ENCODE measurements at places on chromosomes 12 and 14.

GRCh38 chr14:39617537-39617936 is 185.3 kb upstream of the FBXO33 start:
- no peak for DNase-seq

DNA sequence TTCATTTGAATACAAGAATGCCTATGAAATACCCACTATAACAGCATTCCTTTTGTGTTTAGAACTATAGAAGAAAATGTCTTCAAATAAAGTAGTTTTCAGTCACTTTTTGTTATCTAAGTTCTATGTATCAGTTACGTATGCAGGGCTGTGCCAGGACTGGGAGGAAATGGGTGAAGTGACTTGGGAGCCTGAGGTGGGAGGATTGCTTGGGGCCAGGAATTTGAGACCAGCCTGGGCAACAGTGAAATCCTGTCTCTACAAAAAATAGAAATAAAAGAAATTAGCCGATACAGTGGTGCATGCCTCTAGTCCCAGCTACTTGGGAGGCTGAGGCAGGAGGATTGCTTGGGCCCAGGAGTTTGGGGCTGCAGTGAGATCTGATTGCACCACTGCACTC is 22.9 kb upstream of the MANSC4 start:
- no peak for DNase-seq

DNA sequence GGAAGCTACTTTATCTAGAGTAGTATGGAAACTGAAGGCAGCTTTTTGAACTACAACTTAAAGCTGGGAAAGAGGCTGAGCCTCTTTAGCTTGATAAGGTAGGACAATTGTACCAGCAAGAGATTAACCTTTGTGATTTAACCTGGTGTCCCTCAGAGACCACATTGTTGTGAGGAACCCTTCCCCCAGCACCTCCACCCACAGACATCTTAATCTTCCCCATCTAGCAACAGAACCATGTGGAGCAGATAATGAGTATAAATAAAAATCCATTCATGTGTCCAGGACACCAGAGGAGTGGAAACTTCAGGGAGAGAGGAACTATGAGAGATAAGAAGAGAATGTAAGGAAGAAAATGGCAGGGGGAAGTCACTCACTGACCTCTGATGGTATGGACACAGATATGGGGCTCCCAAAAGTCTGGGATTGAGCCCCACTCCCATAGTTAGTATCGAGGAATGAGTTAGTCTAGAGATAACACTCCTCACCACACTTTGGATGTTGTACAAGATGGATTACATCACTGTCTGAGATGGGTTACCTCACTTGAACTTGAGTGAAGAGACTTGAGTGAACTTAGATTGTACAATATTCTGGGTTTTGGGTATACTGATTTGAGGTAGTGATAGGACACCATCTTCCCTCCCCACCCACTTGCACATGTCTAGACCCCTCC is 33.9 kb upstream of the SLC38A2 start:
- no peak for DNase-seq

DNA sequence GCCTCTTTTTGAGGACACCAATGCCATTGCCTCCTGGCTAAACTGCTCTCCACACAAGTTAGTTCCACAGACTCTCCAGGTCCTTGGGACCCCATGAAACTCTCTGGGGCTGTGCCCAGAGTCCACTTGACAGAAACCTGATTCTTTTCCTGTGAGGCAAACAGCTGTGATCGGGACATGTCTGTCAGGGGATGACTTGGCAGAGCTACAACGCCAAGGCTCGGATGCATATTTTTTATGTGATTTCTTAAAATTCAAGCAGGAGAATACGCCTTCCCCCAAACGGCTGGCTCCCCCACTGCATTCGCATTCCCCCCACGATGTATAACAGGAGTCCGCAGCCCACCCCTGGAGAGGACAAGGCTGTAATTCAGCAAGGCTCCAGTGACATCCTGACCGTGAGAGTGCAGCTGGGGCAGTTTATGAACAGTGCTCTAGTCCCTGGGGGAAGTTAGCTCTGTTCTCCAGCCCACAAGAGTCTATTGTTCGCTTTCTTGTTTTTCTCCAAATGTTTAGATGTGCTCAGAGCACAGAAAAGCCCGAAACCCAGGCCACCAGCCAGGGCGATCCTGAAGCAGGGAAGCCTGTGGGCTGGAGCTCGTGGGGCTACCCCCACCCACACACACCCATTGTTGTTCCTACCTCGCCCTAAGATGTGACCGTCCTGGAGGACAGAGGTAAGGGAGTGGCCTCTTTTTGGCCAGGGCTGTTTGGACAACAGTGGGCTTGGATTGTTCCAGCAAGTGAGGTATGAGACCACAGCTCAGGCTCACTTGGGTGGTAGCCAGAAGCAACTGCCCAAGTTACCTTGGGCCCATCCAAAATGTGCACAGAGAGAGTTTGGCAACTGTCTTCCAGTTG is 159.5 kb downstream of the ZFP36L1 start:
- DNase-seq, result no peak

- DNase-seq, result no peak
Observed at GRCh38 chr12:93115198-93115601, 186.1 kb upstream of the EEA1 start.

DNA sequence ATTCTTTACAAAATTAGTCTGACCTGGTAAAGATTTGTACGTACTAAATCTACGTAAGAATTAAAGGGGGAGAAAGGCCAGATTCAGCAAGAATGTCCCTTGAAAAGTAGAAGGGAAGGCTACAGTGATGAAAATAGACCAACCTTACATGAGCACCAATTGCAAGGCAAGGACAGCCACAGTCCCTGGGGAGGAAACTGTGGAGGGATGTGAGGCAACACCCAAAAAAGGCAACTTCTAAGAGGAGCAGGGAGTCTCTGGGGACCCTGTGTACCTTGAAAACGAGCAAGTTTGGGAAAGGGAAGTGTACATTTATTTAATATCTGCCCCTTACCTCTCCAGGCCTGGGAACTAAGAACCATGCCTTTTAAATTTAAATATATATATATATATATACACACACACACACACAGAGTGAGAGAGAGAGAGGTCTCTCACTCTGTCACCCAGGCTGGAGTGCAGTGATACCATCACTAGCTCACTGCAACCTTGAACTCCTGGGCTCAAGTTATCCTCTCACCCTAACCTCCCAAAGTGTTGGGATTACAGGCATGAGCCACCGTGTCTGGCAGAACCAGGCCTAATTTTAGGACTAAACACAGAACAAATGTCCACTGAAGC is 56.4 kb downstream of the TMCC3 start:
- no peak for DNase-seq

DNA sequence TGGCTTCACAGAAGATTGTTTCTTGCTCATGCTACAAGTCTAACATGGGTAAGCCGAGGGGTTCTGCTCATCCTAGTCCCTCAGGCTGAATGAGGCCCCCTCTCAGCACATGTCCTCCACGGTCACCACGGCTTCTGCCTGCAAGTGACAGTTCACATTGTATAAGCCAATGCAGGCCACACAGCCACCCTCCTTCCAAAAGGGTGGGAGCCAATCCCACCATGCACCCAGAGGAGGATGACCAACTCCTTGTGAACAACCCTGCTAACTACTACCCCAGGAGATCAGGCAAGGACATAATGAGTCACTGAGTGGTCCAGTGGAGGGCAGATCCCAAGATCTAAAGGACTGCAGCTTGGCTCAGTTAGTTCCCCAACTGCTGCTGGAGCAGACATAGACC is 6.1 kb downstream of the SPRING1 start:
- no peak for DNase-seq

DNA sequence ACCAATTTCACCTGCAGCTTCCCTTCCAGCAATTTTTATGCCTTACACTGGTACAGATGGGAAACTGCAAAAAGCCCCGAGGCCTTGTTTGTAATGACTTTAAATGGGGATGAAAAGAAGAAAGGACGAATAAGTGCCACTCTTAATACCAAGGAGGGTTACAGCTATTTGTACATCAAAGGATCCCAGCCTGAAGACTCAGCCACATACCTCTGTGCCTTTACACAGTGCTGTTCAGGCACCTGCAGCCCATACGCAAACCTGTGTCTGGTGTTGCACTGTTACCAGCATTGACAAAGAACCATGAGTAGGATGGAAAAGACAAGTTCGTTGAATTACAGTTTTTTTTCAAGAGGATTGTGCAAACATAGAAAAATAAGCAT is 432.0 kb upstream of the OR4E1 start:
- DNase-seq, result no peak

- DNase-seq, result no peak
Observed at GRCh38 chr12:9237286-9237685, 29.1 kb upstream of the PZP start.

- no peak for DNase-seq
Observed at GRCh38 chr14:20848316-20848954, 42.8 kb upstream of the RNASE3 start.

DNA sequence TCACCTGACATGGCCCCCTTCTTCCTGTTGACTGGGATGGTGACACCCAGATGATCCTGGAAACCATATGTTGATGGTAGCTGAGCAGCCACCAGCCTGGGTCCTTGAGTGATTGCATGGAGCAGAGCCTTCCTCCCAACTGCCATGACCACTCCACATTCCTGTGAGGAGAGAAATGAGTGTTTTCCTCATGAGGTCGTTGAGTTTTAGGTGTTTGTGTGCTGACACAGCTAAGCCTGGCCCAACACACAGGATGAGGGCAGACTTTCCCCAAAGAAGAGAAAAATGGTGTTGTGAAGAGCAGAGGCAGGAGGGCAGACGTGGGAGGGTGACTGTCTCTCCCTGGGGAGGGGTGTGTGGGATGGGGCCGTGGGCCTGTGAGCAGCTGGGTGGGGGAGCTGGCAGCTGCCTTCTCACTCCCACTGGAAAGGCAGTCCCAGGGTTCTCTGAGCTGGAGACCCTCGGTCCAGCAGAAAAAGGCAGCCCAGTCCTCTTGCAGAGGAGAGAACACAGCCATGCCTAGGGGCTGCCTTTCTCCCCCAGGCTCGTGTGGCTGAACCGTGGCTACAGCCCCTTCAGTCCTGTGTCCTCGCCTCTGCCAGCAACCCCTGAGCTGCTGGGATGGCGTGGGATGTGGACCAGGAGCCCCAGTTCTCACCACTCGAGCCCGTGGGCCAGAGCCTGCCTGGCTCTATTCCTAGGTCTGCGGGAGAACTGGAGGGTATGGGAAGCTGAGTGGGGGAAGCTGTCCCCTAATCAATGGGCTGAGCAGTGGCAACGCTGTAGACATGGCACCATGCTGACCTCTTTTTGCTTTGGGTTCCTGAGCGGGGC is 257.0 kb downstream of the ADGRD1 start:
- no peak for DNase-seq

- DNase-seq, result no peak
Observed at GRCh38 chr12:14970473-14970872, 2.4 kb upstream of the PDE6H start.

DNA sequence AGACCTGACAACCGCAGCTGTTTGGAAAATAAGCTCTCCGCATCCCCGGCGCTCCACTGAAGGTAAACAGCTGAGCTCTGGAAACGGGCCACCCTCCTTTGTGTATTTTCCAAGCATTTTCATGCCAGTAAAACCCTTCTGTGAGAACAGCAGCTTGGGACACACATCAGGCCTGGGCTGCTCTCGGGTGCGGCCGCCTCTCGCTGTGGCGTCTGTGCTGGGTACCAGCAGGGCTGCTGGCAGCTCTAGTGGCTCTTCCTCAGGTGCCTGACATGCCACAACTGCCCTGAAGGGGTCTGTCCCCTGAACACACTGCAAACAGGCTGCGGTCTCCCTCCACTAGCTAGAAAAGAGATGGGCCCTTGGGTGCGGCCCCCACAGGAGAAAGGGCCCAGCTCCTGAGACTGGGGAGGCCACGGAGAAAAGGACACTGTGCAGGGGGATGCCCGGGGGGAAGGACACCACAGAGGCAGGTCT is 96.3 kb downstream of the ITPK1 start:
- DNase-seq, result peak; percentile 79

DNA sequence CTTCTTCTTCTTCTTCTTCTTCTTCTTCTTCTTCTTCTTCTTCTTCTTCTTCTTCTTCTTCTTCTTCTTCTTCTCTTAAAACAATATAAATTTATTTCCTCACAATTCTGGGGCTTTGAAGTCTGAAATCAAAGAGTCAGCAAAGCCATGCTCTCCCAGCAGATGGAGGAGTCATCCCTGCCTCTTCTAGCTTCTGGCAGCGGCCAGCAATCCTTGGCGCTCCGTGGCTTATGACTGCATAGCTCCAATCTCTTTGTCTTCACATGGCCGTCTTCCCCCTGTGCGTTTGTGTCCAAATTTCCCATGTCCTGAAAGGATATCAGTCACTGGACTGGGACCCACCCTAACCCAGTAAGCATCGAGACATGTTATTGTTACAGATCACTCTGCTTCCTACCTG is 22.9 kb downstream of the KCNA1 start:
- DNase-seq, result no peak

- DNase-seq, result no peak
Observed at GRCh38 chr14:83850092-83850491, 1679.9 kb upstream of the FLRT2 start.

DNA sequence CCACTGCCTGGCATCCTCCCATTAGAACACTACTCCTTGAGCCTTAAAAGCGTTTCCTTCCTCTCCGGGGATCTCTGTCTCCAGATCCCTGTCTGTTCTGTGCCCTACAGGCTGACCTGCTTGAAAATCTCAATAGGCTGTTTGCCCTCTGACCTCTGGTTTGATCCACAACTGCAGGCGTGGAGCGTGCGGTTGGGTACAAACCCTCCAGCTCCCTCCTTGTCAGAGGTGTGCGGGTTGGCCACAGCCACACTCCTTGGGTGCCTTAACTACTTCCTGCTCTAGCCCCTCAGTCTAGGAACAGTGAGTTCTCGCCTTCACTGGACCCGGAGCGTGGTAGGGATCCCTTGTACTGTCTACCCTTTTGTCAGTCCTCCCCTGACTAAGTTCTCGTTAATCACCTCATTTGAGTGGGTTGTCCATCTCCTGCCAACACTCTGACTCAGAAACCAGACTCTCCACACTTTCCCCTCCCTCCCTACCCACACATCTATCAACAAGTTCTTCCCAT is 33.1 kb downstream of the CMKLR1 start:
- no peak for DNase-seq

DNA sequence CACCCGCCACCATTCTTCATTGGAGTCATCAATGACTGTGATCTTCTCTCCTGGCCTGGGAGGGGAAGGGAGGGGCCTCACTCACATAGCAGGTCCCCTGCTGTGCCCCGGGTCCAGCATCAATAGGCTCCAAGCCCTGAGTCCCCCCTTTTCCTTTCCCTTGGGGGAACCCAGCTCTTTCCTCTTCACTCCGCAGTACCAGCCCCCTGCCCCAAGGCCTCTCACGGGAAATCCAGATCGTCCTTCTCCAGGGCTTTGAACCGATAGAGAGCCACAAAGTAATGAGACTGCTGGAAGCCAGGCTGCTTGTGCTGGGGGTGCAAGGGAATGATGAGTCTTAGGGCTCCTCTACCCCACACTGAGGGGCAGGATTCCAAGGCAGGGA is 6.7 kb downstream of the STAC3 start:
- no peak for DNase-seq

DNA sequence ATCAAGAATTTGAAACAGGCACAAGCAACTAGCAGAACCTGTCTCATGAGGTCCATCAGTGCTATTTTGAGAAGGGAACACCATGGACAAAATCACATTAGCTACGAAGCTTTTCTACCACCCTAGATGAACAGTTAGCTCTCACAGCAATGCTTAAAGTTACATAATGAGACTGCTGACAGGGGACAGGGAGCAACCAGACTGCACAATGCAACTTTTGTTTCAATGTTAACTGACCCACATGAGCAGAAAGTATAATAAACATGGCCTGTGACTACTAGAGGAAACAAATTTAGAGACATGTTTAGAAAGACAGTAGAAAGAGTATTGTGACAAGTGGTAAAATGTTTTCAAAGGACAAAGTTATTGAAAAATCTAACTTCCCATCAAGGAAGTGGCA is 282.8 kb downstream of the CEP128 start:
- no peak for DNase-seq
